ENCODE measurements at places on chromosomes 2 and 18.

DNA sequence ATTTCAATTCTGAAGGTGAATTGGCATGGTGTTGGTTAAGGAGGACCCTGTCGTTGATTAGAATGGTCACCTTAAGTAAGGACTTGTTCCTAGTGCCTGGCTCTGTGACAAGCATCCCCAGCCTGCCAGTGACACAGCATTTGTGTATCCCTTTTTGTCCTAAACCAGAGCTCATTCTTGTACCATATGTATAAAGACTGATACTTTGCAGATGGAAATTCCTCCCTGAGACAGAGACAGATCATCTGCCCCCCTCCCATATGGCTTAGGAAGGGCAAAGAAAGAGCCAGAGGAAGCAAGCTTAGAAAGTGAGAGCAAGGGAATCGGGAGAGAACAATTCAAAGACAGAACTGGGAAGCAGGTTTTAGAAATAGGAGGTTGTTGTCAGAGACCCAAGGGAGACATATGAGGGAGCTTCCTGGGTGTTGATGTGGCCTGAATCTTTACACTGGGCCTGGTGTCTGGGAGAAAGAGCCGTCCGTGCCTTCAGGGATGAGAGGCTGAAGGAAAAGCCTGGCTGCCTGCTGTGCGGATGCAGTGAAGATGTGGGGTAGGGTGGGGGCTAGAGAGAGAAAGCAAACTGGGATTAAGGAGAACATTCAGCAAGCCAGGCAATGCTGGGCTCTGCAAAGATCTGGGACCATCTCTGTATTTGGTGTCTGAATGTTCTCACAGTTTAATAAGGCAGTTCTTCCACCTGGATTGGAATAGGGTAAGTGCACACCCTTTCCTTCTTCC is 13.2 kb upstream of the CHRNA1 start:
- no peak for DNase-seq

GRCh38 chr2:7977981-7978380 is 703.9 kb upstream of the ID2 start:
- no peak for DNase-seq

- DNase-seq: no peak
These were observed 17.2 kb downstream of the RALB start for GRCh38 chr2:120269816-120270215.

DNA sequence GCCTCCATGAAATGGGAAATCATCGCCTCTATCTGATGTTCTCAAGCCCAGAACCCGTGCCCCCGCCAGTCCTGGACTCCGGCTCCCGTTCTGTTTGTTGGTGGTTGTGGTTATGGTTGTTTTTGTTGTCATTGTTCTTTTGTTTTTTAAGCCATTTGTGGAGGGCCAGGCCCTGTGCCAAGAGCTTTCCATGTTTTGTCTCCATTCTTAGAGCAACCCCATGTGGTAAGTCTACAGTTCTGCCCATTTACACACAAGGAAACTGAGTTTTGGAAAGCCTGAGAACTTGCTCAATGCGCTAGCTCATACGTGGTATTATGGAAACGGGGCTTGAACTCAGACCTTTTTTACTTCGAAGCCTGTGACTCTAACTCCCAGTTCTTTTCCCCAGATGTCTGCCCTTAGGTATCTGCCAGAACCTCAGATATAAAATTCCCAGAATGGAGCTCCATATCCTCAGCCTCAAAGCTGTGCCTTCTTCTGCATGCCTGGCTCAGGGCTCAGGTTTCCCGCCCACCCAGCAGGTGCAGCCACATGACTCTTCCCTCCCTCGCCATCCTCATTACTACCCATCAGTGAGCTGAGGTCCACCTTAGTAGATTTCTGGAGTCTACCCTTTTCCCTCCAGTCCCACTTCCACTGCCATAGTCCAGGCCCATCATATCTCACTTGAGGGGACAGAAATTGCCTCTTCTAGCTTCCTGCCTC is 194.1 kb downstream of the KLHL29 start:
- DNase-seq: no peak

- peak; percentile 66 for DNase-seq
These were observed 240.0 kb upstream of the NT5C1B start for GRCh38 chr2:18829251-18829902.

- peak; percentile 69 for DNase-seq
These were observed 4.6 kb upstream of the ATOH8 start for GRCh38 chr2:85748985-85749875.

GRCh38 chr2:215711471-215712034 is 275.7 kb upstream of the FN1 start:
- peak; percentile 50 for DNase-seq

DNA sequence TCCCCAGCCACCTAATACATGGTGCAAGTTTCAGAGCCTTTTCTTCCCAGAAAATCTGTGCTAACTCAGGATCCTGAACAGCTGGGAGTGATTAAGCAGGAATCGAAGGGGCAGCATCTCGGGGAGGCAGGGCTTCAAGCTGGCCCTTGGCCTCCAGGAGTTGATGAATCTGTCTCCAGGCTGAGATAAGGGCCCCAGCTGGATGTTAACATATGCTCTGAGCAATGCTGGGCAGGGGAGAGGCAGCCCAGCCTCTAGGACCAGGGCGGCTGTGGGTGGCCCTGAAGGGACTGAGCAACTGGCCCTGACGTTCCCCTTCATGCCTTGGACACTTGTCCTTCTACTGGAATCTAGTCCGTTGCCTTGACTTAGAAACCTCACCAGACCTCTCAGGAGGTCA is 84.1 kb upstream of the EPC2 start:
- DNase-seq: no peak

DNA sequence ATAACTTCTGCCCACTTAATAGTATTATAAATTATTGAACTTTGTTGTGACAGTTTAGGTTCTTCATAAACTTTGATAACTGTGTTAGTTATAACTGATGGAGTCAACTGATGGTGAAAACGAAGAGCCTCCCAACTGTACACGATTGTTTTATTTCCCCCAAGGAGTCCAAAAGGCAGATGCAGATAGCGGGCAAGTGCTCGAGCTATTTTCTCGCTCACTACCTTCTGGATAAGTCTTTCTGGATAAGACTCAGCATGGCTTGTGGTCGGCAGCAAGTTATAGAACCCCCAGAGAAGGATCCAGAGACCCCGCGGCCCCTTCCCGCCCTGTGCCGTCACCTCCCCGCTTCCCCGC is 517 bp downstream of the GCFC2 start:
- DNase-seq: no peak

DNA sequence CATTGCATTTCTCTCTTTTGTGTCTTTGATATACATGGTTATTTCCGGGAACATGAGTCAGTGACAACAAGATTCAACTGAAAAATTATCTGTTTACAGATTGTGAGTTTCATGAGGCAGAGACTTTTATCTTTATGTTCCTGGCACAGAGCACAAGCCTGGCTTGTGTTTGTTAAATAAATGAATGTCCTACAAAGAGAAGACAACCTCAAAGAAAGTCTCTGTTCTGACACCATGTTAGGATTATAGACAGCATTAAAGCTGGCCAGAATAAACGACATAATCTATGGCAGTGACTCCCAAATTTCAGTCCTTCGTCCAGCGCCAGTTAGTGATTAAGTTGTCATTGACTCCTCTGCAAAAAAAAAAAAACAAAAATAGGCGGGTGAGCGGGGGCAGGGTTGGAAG is 97.4 kb upstream of the DNAJC10 start:
- DNase-seq: no peak

- no peak for DNase-seq
These were observed 3.7 kb upstream of the PCBP1 start for GRCh38 chr2:70083344-70084156.

DNA sequence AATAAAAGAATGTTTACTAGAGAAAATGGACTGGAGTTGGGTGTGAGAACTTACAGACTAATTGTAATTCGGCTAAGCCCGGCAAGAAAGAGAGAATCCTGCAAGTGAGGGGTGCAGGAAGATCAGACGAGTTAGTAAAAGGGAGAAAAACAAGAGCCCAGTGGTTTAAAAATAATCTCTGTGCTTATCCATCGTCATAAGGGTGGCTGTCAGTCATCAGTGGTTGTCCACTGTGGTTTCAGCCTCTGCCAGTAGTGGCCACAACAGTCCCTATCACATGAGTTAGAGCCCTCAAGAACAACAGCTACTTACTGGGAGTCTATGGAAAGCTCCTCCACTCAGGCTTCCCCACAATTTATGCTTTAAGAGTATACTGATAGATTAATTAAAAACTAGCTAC is 239.8 kb downstream of the SETBP1 start:
- no peak for DNase-seq

GRCh38 chr2:230068651-230069055 is at the start of gene SLC16A14:
TSS of gene SLC16A14 (minus strand) at chr2:230068924. CDS start at chr2:230059352, 9,572 bp downstream.
- DNase-seq: no peak

- DNase-seq: no peak
These were observed 27.9 kb upstream of the CCBE1 start for GRCh38 chr18:59725142-59725541.

DNA sequence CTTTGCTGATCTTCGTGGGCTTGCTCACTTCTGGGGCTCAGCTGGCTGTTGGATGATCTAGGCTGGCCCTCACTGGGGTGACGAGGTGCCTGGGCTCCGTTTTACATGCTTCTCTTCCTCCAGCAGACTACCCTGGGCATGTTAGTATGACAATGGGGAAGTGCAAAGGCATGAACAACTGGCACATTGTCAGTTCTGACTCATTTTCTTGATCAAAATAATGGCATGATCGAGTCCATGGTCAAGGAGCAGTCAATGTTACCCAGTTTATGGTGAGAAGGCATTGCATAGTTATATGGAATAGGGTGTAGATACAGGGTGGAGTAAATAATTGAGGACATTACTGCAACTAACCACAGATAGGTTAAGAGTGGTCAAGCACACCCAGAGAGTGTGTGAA is 10.0 kb upstream of the UPP2 start:
- no peak for DNase-seq

- no peak for DNase-seq
These were observed 690.1 kb upstream of the KLHL29 start for GRCh38 chr2:22694856-22695255.

GRCh38 chr2:63651356-63651755 is 62.6 kb downstream of the MDH1 start:
- DNase-seq: no peak

DNA sequence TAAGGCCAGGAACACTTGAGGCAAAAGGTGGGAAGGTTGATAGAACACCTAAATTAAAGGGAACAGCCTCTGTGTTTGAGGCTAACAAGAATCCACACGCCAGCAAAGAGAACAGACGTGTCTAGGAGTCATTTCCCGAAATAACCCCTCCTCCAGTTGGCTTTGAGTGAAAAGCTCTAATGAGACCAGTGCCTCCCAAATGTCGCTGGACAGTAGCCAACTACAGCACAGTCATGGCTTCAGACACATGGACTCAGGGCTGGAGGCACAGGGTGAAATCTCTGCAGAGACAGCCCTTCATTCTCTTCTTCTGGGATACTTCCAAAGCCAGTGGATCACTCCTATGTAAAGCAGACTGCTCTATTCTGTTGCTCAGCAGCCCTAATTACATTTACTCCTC is 49.6 kb downstream of the SOWAHC start:
- DNase-seq: peak; percentile 22

- no peak for DNase-seq
These were observed 85.4 kb upstream of the MYO3B start for GRCh38 chr2:170092436-170093060.

- DNase-seq: no peak
These were observed 44.8 kb downstream of the SPP2 start for GRCh38 chr2:234095301-234095700.

DNA sequence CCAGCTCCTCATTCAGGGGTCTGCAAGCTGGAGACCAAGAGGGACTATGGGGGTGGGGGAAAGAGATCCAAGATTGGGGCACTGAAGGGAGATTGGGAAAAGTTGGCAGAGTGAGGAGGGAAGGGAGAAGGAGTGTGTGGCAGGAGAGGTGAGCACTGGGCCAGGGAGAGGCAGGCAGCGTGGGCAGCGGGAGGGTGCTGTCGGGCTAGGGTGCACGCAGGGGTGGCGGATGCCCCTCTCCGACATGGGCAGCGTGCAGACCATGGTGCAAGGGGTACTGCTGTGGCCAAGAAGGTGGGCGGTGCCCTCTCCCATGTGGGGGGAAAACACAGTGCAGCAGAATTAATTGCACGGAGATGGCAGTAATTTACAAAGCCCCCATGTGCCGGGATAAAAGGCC is 74.1 kb downstream of the CELF4 start:
- no peak for DNase-seq

DNA sequence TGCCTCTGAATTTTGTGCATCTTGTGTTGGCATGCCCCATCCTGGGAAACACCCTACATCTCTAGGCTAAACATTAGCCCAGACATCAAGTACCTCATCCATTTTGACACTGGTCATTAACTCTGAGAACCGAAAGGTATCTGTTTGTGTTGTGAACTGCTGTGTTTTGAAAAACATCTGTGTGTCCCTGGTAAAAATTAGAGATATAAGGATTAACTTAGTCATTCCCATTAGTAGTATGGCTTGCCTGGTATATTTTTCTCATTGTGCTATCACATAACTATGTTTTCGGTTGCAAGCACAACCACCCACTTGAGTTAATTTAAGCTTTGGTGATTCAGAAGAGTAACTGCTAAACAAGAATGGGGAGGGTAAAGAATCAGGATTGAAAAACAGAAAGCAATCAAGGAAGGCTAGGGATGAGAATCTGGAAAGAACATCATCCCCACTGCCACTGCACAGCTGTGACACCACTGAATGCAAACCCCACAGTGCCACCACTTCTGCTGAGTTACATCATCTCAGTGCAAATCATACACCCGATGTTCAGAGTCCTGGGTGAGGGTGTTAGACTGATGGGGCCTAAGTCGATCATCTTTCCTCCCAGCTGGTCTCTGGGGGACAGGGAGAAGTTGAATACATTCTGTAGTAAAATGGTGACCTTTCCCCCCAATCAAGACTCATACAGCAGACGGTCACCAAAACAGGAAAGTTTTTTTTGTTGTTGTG is 234.0 kb downstream of the EPHA4 start:
- no peak for DNase-seq

DNA sequence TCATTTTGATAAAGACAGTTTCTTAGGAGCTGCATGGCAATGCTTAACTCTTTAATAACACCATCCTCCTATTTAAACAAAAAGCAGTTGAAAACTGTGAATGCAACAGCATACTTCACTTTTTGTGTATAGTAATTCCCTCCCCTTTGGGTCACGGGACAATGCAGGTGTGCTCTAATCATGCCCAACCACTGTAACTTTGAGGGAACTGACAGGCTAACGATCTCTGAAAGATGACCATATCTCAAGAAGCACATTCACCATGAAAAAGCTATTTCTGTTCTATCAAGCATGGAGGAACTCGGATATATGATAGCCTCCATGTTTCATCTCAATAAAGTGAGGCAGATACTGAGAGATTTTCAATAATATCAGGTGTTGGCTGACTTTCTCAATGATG is 81.1 kb upstream of the CD226 start:
- no peak for DNase-seq

- no peak for DNase-seq
These were observed 7.1 kb upstream of the SOS1 start for GRCh38 chr2:39127973-39128372.

GRCh38 chr2:162379719-162380580 is 36.0 kb downstream of the GCA start:
- DNase-seq: no peak

GRCh38 chr2:233047206-233047605 is 12.9 kb upstream of the INPP5D start:
- no peak for DNase-seq

Measured in GM04503 (cell line).